PC-9 (cell line): ENCODE measurements at places on chromosomes 12 and 14. TPM values are rescaled to one million over a fixed set of nuclear protein-coding genes. Genes with fewer than 3 reads are reported as not detected.

GRCh38 chr12:110361216-110361615 lies 42.3 kb downstream of the ANAPC7 start:
- H3K4me3 ChIP-seq = no peak overlapping the region
- H3K4me1 ChIP-seq = no peaks in the 10 kb centered on the region
- no peaks in the 10 kb centered on the region for H3K36me3 ChIP-seq

DNA sequence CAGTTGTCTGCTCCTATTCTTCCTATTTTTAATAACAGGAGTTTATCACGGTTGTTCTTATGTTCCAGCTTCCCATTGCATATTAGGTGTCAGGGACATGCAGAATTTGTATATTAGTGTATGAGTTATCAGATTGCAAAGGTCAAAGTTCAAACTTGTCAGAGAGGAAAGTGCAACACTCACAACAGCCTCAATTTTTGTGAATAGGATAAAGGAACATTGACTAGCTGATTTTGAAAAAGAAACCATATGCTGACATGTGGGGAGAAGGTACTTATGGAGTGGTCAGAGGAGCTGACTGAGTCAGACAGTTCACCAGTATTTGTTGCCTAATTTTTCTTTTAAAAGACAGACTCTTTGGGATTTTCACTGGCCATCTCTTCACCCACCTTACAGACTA lies 222.1 kb downstream of the C12orf50 start:
- H3K4me1 ChIP-seq = no peaks in the 10 kb centered on the region
- no peaks in the 10 kb centered on the region for H3K36me3 ChIP-seq
- no peaks in the 10 kb centered on the region for H3K27me3 ChIP-seq
- H3K27ac ChIP-seq = no peak overlapping the region

DNA sequence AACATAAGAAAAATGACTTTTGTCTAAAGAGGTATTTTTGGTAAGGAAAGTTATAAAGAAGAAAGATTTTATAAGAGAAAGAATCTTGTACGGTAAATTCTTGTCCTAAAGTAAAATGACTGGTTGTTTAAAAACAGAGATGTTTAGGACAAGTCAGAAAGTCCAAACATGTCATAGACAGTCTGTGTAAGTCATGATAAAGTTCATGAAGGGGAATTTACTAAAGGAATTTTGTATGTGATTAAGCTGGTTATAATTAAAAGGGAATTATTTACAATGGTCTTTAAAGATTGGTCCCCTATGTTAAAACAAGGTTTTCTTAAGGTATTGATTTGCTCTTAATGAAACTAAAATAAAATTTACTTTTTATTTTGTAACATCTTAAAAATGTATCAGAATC lies 269.4 kb upstream of the CCDC196 start:
- no peaks in the 10 kb centered on the region for H3K36me3 ChIP-seq
- H3K4me1 ChIP-seq = no peaks in the 10 kb centered on the region
- no peak for DNase-seq

- no peak for DNase-seq
- no peak overlapping the region for H3K4me3 ChIP-seq
- H3K27me3 ChIP-seq = no peaks in the 10 kb centered on the region
- no peak overlapping the region for H3K27ac ChIP-seq
- no peaks in the 10 kb centered on the region for H3K36me3 ChIP-seq
- no peaks in the 10 kb centered on the region for H3K4me1 ChIP-seq
These were observed 61.7 kb upstream of the SLC6A15 start for GRCh38 chr12:84974155-84974815.

GRCh38 chr14:63952933-63953437 lies 100.2 kb downstream of the SYNE2 start:
- no peaks in the 10 kb centered on the region for H3K36me3 ChIP-seq
- no peak overlapping the region for H3K27ac ChIP-seq
- DNase-seq = no peak
- H3K4me1 ChIP-seq = no peaks in the 10 kb centered on the region
- no peak overlapping the region for H3K4me3 ChIP-seq

DNA sequence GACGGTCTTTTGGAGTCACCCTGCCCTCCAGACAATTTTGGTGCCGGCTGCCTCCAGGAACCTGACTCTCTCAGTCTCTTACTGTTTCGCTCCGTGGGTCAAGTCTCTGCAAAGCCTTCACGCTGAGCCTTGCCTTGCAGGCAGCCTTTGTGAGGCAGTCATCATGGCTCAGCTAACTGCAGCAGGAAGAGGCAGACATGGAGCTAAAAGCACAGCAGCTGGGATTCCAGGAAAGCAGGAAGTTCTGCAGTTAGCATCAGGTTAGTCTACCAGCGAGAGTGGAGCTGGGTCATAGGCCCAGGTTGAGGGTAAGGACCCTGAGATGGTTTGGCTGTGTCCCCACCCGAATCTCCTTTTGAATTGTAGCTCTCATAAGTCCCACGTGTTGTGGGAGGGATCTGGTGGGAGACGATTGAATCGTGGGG lies 305.4 kb downstream of the PCNX1 start:
- no peaks in the 10 kb centered on the region for H3K36me3 ChIP-seq
- no peaks in the 10 kb centered on the region for H3K4me1 ChIP-seq
- H3K27me3 ChIP-seq = no peaks in the 10 kb centered on the region

DNA sequence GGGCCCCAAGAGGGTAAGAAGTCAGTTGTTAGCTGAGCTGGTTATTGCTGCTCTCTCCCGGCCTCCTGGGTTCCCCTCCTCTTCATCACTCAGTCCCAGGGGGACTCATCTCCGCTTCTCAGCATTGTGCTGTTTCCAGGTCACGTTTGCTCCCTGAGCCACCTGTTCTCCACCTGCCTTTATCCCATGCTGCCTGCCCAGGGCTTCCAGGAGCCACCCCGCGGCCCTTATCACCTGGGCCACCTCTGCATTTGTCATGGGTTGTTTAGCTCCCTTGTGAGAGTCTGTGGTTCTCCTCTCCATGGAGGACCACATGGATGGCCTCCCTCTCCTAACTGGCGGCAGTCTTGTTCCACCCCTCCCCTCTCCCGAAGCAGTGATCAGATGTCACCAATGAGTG lies 36.0 kb downstream of the SYNDIG1L start:
- no peaks in the 10 kb centered on the region for H3K27me3 ChIP-seq
- H3K27ac ChIP-seq = no peak overlapping the region
- peaks cover 6% of the 10 kb centered on the region; the same call in 1 of the 2 replicates for H3K4me1 ChIP-seq
- no peak overlapping the region for H3K4me3 ChIP-seq
- no peaks in the 10 kb centered on the region for H3K36me3 ChIP-seq
- DNase-seq = no peak

DNA sequence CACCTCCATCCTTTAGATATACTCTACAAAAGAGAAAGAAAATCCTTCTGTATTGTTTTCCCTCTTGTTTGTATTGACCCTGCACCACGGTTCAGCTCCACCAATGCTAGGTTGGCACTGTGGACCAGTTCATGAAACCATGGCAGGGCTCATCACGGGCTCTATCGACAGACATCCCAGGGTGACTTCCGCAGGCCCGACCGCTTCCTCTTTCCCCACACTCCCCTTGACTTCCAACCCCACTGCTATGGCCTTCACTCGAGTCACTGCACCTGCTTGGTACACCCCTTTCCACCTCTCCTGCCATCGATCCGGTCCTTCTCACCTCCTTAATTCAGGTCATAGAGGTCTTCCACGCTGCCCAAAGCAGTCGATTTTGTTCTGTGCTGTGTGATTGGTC lies 21.2 kb upstream of the AKAP5 start:
- no peak overlapping the region for H3K27ac ChIP-seq
- no peak for DNase-seq
- no peak overlapping the region for H3K4me3 ChIP-seq
- H3K27me3 ChIP-seq = no peaks in the 10 kb centered on the region

DNA sequence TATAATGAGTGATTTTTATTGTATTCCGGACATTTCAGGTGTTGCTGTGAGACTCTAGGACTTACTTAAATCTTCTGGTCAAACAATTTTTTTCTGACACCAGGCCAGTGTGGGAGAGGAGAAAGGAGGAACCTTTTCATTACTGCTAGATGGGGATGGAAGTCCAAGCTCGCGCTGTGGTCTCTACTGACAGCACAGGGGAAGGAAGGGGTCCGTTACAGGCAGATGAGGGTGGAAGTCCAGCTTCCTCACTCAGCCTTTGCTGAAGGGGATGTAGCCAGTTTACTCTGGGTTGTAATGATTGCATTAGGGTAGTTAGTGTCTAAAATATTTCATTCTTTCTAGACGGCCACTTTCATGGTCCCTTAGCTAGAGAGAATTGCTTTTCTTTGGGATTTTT lies 26.3 kb upstream of the ST8SIA1 start:
- no peak overlapping the region for H3K4me3 ChIP-seq
- H3K27ac ChIP-seq = no peak overlapping the region
- DNase-seq = no peak
- H3K4me1 ChIP-seq = no peaks in the 10 kb centered on the region

DNA sequence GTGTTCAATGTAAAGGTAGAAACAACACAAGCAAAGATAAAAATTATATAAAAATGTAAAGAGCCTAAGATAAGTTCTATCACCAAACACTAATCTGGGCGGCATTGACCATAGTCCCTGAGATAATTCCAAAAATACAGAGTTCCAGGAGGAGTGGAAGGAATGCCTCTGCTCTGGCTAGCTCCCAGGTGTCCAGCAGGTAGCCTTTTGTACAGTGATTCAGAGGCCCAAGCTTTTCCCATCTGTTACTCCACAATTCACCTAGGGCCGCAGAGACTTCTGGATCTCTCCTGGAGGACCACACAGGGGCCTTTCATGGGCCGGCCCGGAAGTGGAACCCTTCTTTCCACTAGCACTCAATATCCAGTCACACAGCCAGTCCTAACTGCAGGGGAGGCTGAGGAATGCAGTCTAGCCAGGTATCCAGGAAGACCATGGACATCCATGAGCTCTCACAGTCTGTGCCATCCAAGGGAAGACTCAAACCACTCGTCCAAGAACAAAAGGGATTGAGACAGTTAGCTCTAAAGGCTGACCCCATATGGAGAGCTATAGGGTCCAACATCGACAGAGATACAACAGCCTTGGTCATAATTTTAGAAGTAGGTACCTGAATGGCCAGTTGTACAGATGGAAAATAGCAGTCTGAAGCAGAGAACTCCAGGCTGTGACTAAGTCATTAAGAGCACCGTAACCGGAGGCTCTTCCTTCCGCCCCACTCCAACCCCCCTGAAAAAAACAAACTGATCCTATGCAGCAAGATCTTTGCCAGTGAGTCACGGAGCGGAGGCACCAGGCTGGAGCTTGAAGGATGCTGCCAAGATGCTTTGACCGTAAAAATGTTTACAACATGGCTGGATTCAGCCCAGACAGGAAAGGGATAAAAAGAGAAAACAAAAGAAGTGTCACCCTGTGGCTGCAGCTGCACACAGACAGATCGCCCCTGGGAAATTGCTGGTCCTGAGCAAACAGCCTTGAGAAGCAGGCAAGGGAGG lies 204.8 kb downstream of the NUAK1 start:
- H3K4me3 ChIP-seq = peak overlapping the region; percentile 20
- H3K4me1 ChIP-seq = peaks cover 62% of the 10 kb centered on the region
- H3K27me3 ChIP-seq = no peaks in the 10 kb centered on the region
- H3K27ac ChIP-seq = peak overlapping the region; percentile 86

GRCh38 chr14:65478596-65478995 lies 66.1 kb downstream of the FUT8 start:
- H3K27ac ChIP-seq = peak overlapping the region; percentile 16; the same call in 1 of the 2 replicates
- peaks cover 19% of the 10 kb centered on the region for H3K4me1 ChIP-seq
- DNase-seq = no peak
- H3K27me3 ChIP-seq = no peaks in the 10 kb centered on the region

- DNase-seq = no peak
- H3K4me3 ChIP-seq = no peak overlapping the region
- H3K4me1 ChIP-seq = no peaks in the 10 kb centered on the region
These were observed 15.1 kb upstream of the SUPT16H start for GRCh38 chr14:21398901-21399300.

GRCh38 chr12:32647275-32647674 lies 31.8 kb upstream of the DNM1L start:
- H3K36me3 ChIP-seq = 0 out of 2 replicates have a peak, but pooled peaks cover 6% of the 10 kb centered on the region
- no peak overlapping the region for H3K4me3 ChIP-seq
- H3K4me1 ChIP-seq = peaks cover 15% of the 10 kb centered on the region

- no peak overlapping the region for H3K27ac ChIP-seq
- no peak for DNase-seq
- H3K36me3 ChIP-seq = peaks cover 9% of the 10 kb centered on the region; the same call in 1 of the 2 replicates
- H3K27me3 ChIP-seq = no peaks in the 10 kb centered on the region
- H3K4me3 ChIP-seq = no peak overlapping the region
- H3K4me1 ChIP-seq = no peaks in the 10 kb centered on the region
These were observed 9.7 kb downstream of the DNM1L start for GRCh38 chr12:32688786-32689185.

- no peaks in the 10 kb centered on the region for H3K36me3 ChIP-seq
- DNase-seq = no peak
- no peak overlapping the region for H3K4me3 ChIP-seq
- H3K4me1 ChIP-seq = no peaks in the 10 kb centered on the region
These were observed 282.4 kb downstream of the DPF3 start for GRCh38 chr14:72611506-72611905.

GRCh38 chr12:63410197-63410596 lies 258.1 kb downstream of the DPY19L2 start:
- H3K4me3 ChIP-seq = no peak overlapping the region
- H3K4me1 ChIP-seq = no peaks in the 10 kb centered on the region
- DNase-seq = no peak
- H3K36me3 ChIP-seq = no peaks in the 10 kb centered on the region
- no peaks in the 10 kb centered on the region for H3K27me3 ChIP-seq

DNA sequence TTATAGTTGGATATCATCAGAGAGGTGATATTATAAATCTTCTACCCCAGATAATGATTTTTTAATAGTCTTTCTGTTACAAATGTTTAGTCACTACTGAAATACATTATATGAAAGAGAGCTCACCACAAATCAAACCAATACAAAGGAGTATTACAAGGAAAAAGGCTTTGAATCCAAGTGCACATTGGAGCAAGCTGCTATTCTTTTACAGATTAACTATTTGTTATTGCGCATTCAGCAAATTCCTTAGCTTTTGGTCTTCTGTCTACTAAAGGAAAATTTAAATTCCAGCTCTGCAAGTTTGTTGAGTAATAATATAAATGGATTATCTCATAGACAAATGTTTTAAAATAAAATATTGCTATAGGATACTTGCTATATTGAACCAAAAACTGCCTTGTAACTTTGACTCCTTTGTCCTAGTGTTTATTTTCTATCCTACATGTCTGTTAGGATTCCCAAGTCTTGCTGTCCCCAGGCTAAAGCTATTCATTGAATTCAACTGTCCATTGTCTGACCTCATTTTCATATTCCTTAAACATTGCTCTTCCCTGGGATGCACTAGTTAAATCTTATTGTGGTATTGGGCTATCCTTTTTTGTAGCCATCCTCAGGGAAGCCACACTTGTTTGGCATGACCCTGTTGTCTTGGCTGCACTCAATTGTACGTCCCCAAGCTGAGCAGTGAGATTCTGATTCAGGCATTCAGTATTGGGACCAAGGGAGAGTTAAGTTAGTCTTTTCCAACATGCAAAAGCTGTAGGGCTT lies 41.5 kb downstream of the PDE3A start:
- H3K27me3 ChIP-seq = no peaks in the 10 kb centered on the region
- no peak overlapping the region for H3K27ac ChIP-seq
- H3K4me1 ChIP-seq = no peaks in the 10 kb centered on the region
- DNase-seq = no peak
- no peak overlapping the region for H3K4me3 ChIP-seq

GRCh38 chr12:40768125-40768864 lies 76.1 kb downstream of the CNTN1 start:
- no peak overlapping the region for H3K4me3 ChIP-seq
- H3K4me1 ChIP-seq = no peaks in the 10 kb centered on the region
- no peak for DNase-seq
- H3K27ac ChIP-seq = no peak overlapping the region
- no peaks in the 10 kb centered on the region for H3K27me3 ChIP-seq

- peaks cover 24% of the 10 kb centered on the region for H3K4me1 ChIP-seq
- H3K36me3 ChIP-seq = no peaks in the 10 kb centered on the region
- no peaks in the 10 kb centered on the region for H3K27me3 ChIP-seq
- H3K27ac ChIP-seq = peak overlapping the region; percentile 83
- peak overlapping the region; percentile 89 for H3K4me3 ChIP-seq
These were observed 682 bp downstream of the CREBL2 start for GRCh38 chr12:12612358-12612757.

The LRIG3 gene
- 8.8 and 10.6 TPM in 2 replicates for total RNA-seq

The WNT1 gene
- total RNA-seq = not detected in 2 replicates

The IL22 gene
- not detected in 2 replicates for total RNA-seq

The TAPBPL gene
- total RNA-seq = 26.0 and 27.8 TPM in 2 replicates

The BMP4 gene
- total RNA-seq = 62.4 and 63.5 TPM in 2 replicates

The OR4E2 gene
- not detected in 2 replicates for total RNA-seq
